ENCODE measurements at places on chromosomes 7 and 10. TPM values are rescaled to one million over a fixed set of nuclear protein-coding genes. Genes with fewer than 3 reads are reported as not detected.

- no peak for DNase-seq
These were observed 24.9 kb downstream of the SKIDA1 start for GRCh38 chr10:21500578-21500910.

GRCh38 chr7:1639071-1639470, 31.0 kb upstream of the ELFN1 start:
- no peak for DNase-seq

ABCA13 gene
- 0.44 TPM for total RNA-seq

- no peak for DNase-seq
These were observed 882 bp downstream of the IRF5 start for GRCh38 chr7:128938544-128939074.

SMIM30 gene
- total RNA-seq = 36.1 TPM

- DNase-seq = no peak
These were observed 8.8 kb upstream of the ZCCHC24 start for GRCh38 chr10:79454259-79454658.

NEUROD6 gene
- not detected for total RNA-seq

DNA sequence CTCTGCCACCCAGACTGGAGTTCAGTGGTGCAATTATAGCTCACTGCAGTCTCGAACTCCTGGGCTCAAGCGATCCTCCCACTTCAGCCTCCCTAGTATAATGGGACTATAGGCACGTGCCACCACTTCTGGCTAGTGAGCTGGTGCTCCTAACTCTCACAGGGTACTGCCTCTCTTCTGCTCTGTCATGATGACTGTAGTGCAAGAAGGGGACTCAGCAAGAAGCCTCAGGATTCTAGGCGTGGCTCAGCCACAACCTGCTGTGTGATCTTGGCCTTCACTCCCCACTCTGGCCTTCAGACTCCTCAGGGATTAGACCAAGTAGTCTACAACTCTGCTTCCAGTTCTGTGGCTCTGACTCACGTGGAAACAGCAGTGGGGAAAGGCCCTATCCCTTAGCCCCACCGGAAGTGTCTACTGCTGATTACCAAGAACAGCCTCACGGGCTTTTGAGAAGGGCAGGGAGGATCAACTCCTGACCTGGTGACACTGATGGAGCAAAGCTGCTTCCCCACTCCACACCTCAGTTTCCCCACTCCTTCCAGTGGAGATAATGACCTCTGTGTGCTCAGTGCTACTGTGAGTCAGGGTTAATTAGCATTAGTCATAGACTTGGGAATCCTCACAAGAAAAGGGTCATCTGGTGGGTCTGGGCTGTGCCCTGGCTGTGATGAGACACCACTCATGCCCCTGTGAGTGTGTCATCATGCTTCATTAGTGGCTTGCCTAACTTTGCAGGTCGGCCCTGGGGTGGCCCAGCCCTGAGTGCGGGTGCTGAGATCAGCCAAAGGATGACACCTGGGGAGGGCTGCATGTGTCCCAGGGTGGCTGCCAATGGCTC, 41.1 kb downstream of the ZC3HC1 start:
- no peak for DNase-seq

- no peak for DNase-seq
These were observed 81.6 kb upstream of the CHST15 start for GRCh38 chr10:124174673-124175645.

SPDYE16 gene
- not detected for total RNA-seq

- no peak for DNase-seq
These were observed 139.5 kb upstream of the CHST15 start for GRCh38 chr10:124232686-124233545.

AKR1D1 gene
- not detected for total RNA-seq

DNA sequence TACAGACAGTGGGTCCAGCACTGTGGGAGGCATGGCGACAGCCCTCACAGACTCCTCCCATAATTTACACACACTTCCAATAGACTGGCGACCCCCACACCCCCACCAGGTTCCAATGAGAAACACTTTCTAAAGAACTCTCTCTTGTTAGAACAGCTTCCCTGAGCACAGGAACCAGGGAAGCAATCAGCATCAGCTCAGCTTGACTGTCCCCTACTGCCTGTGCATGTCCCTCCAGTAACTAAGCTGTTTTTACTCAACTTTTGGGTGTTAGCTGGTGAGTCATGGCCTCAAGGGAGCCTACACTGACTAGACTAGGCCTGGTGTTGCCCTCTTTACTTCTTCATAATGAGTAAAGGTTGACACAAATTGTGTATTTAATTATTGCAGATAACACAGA, 32.6 kb upstream of the HERPUD2 start:
- no peak for DNase-seq

GRCh38 chr10:68989317-68989990, 851 bp downstream of the KIFBP start:
- no peak for DNase-seq

C10orf105 gene
- total RNA-seq = 0.15 TPM

DNA sequence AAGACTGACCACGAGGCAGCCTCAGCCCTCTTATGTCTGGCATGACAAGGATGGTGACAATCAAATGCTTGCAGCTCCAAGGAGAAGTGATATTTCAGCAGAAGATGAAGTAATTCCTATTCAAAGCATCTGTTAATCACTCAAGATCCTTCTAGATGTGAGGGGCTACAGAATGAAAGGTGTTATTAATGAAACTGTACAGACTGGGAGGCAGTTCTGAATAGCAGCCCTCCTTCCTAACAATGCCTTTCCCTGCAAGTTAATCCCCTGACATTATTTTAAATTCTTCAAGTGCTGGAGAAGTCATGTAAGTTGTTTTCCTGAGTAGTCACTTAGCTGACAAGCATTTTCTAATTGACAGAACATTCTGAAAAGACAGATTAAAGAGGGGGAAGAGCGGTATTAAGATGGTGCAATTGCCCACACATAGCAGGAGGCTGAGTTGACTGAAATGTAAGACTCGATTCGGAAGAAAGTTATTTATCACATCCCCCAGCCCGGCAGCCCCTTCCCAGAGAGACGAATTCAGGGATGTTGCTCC, 300.8 kb downstream of the GRID1 start:
- DNase-seq = no peak

- DNase-seq = no peak
These were observed 157.3 kb downstream of the NOC3L start for GRCh38 chr10:94205396-94205831.
